Effector memory CD4-positive, alpha-beta T cell (primary cell): ENCODE measurements at places on chromosomes 1 and 21.
A peak's percentile ranks its signal among the peaks of the same experiment; 100 is the strongest.

DNA sequence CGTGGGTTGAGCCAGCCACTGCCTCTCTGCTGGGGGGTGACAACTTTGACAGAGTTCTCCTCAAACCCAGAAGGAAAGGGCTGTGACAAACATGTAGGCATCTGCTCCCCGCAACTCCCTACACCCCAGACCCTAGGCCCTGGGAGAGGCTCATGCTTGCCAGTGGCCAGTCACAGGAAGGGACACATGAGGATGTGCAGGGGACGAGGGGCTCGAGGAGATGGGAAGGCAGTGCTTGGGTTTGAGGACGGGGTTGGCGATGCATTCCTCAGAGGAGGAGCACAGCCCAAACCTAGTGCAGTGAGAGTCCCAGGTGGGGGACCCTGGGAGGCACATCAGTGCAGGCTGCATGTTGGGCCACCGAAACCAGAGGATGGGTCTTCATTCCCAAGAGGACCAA is 62.1 kb downstream of the STUM start:
- no peak for DNase-seq

DNA sequence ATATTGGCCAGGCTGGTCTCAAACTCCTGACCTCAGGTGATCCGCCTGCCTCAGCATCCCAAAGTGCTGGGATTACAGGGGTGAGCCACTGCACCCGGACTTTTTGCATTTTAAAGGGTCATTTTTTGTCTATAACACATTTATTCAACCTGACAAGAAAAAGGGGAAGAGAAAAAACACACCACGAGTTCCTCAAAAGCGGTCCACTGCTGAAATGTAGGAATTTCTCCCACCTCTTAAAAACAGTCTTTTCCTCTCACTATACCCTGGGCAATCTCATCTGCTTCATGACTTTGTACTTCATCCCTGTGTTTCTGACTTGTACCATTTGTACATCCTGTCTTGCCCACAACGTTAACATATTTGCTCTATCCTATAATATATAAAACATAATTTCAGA is 413.3 kb upstream of the PTBP2 start:
- DNase-seq = no peak

DNA sequence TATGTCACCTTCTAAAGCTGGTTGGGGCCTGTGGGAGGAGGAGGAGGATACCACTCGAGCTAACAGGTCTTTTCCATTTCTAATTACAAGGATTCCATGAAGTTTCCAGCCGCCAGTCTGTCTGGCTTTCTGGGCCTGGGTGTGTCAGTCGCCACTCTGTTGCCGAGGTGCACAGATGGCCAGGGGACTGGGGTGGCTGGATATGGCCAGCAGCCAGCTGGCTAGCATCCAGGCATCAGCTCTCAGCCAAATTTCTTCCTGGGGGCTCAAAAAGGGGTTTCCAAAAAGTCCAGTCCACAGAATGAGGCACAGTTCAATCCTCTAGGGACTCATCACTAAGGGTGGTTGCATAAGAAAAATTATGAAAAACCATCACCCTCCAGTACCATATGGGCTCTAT is 32.4 kb downstream of the ITPKB start:
- no peak for DNase-seq

GRCh38 chr1:95778217-95778616 is 544.2 kb downstream of the RWDD3 start:
- DNase-seq = no peak

GRCh38 chr1:79694241-79694640 is 687.7 kb upstream of the ADGRL4 start:
- no peak for DNase-seq

GRCh38 chr1:203686091-203686632 is 59.5 kb downstream of the ATP2B4 start:
- DNase-seq = no peak

DNA sequence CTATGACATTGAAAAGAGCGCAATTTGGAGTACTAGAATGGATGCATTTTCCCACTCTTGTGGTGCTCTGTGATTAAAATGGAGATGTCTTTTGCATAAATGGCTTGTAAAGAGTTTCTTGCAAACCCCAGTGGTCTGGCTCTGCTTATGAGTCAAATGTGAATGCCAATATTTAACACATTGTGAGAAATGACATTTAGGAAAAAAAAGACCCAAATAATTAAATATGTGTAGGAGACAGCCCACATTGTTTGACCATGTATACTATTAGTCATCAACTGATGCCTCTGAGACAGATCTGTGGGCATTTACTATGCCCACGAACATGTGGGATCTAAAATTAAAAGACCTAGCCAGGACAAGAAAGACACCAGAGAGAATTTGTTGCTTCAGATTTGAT is 22.2 kb upstream of the RUNX1 start:
- DNase-seq = no peak

DNA sequence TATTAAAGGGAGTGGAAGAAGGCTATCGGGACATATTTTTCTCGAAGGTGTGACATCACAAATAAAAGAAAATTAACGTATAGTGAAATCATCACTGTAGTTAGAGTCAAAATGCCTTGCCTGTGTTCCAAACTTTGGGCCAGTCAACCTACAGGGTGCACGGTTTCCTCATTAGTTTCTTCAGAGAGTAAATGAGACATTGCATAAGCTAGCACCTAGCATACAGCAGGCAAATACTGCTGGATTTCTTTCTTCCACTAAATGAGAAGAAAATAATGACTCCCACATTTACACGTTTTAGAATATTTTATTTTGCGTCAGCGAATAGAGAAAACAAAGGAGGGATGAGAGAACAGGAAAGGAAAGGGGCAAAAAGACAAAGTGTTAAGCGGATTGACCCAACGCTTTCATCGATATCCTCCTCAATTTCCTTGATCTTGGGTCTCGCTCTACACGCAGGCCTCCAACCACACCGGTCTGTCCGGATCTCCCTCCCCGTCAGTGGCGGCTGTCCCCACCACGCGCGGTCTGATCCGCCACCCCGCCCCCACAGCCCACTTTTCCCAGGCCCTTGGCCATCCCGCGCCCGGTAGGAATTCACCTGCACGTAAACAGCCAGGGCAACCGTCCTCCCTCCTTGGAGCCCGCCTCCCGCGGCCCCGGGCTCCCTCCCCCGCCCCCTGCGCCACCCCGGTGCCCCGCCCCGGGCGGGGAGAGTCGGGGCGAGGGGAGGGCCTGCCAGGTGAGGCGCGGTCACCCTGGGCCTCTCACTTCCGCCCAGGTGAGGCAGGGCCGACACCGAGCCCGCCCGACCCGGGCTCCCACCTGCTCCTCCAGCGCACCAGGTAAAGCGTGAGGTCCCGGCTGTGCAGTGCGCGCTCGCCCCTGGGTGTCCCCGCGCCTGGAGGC is at the start of gene PATJ:
Gene PATJ, plus strand, starts transcription at position 770 of the 909 bp plus-strand sequence. CDS start 20,413 bp downstream, outside the sequence.
- peak; percentile 63 for DNase-seq

GRCh38 chr1:225596736-225597135 is 56.2 kb downstream of the ENAH start:
- DNase-seq = no peak

DNA sequence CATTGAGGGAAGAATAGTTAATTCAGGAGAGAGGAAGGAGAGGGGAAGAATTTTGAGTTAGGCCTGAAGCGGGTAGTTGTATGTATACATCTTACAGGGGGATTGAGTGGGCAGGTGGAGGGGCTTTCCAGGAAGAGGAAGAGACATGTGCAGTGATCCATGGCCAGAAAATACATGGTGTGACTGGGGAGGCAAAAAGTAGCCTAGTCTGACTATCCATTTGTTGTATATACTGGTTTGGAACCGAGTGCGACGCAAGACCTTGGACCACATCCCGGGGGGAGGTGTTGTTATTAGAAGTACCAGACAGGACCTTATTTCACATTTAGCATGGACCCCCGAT is 158.3 kb downstream of the SDCCAG8 start:
- DNase-seq = no peak

DNA sequence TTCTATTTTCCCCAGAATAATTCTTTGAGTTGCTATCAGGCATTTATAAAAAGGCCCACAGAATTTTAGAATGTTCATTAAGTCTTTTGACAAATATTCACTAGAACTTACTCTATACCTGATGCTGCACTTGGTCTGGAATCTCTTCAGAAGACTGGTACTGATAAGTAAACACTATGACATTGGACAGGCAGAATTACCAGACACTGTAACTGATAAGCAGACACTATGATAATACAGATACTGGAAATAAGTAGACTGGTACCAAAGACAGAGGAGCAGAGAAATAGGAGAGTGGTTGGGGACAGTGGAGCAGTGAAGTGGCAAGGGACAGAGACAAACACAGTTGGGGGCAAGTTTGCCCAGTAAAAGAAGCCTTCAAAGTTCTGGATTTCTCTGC is 8.2 kb downstream of the DPT start:
- no peak for DNase-seq

- no peak for DNase-seq
These were observed 19.0 kb downstream of the FBXO28 start for GRCh38 chr1:224132901-224133300.

DNA sequence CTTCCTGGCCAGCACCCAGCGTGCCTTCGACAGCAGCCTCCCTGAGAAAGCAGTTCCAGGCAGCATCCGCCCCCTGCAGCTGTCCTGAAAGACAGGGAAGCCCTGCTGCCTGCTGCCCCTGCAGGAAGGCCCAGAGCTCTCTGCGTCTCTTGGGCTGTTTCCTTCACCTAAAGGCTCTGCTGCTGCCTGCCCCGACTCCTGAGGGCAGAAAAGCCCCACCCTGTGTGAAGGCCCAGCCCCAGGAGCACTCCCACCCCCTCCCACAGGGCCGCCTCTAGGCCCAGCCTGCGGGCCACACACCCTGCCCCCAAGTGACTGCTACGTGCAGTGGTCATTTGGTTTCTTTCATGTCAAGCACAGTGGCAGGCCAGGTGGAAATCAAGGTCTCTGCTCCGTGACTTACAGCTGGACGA is 12.4 kb downstream of the RIPK4 start:
- DNase-seq = no peak

GRCh38 chr1:18527921-18528320 is 47.2 kb downstream of the KLHDC7A start:
- DNase-seq = no peak

- peak; percentile 84 for DNase-seq
These were observed 32.4 kb downstream of the EIF2D start for GRCh38 chr1:206579747-206580437.

DNA sequence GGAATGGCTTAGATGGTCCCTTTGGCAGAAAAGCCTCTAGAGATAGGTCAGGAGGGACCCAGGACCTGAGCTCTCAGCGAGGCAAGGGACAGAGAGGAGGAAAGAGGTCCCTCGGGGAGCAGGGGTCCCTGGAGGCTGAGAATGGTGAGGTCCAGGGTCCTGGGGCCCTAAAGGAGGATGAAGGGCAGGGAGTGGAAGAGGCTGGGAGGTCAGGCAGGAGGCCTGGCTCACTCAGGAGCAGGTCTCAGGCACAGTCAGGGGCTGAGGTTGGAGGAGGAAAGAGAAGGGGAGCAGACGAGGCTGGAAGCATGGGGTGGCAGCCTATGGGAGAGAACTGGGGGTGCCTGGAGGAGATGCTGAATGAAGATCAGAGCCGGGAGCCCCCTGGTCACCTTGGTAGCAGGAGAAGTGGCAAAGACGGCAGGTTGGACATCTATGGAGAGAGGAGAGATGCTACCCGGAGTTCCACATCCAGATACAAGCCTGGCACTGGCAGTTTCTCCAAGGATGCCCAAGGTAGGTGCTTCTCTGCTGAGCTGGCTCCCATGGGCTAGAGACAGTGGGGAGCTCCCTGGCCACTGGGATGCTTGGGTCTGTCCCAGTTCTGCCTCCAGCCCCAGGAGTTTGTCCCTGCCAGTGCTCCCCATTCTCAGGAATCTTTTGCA is 22.6 kb downstream of the IGFN1 start:
- no peak for DNase-seq

DNA sequence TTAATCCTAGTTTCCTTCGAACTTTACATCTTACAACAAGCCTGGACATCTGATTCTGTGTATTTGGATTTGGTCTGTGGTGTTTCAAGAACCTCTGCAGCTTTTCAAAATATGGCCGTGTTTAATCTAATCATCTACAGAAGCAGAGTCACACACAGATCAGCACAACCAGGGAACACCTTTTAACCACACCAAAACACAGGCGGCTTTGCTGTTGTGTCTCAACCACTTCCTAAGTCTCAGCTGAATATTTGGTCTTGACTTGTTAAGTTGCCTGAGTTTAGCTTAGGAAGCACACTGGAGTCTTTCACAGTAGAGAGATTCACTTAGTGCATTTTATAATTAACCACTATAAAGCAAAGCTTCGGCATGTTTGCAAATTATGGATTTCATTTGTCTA is 17.1 kb downstream of the ADAMTS5 start:
- DNase-seq = no peak

GRCh38 chr1:201982082-201982622 is 296 bp upstream of the RNPEP start:
- DNase-seq = peak; percentile 52

DNA sequence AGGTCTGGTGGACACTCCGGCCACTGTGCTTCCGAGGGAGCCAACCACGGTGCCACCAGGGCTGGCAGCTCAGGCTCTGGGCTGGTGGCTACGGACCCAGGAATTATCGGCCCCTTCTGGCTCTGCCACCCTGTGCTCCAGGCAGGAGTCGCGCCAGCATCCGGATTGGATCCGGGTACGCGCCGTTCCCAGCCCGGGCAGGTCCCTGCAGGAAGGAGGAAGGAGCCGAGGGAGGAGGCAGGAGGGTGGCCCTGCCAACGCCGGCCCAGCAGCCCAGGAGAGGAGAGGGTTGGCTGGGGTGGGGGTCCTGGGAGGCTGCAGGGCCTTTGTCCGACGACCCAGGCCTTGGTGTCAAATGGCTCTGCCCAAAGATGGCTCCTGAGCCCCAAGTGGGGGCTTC is 160.5 kb downstream of the CASZ1 start:
- no peak for DNase-seq

DNA sequence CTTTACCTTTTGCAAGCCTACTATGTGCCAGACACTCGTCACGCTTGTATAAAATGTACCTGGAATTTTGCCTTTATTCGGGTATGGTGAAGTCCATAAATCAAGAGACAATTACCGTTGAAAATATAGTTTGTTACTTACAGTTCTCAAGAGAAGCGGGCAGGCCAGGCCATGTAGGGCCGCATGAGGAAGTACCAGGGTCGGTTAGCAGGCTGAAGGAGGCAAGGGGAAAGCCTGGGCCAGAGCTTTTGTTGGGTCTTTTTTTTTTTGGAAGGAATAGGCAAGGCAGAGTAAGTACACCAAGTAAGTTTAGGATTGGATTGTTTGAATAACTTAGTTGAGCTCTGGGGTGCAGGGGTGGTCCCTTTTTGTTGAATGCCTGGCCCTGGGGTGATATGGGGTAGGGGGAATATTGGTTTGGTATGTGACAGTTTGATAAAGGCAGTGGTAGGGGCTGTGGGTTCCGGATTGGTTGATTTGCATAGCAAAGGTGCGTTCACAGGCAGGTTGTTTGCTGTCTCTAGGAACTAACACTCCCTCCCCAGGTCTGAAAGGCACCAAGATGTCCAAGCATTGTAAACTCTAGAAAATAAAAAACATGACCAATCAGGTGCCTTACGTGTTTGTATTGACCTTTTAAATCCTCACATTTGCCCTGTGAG is 80.7 kb downstream of the KAZN start:
- DNase-seq = no peak

- no peak for DNase-seq
These were observed 1357.7 kb downstream of the NCAM2 start for GRCh38 chr21:22355949-22356348.

DNA sequence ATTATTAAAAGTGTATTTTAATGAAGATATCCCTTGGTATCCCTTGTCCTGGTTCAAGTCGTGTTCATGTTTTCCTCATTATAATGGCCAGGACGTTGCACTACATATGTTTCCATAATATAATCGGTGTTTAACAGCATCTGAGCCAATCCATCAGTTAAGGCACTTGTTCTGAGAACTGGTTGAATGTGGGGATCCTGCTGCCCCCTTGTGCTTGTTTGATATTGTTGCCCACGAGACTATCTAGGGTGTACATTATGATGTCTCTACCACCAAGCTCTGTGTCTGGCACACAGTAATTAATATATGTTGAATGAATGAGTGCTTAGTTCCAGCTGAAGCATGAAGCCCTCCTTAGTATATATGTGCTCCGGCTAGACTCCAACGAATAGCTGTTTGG is 193.0 kb downstream of the CACNA1E start:
- DNase-seq = no peak
